ENCODE measurements at places on chromosomes 1 and 21.

- DNase-seq: no peak
These were observed 490.8 kb upstream of the TMPRSS15 start for GRCh38 chr21:18894387-18894786.

GRCh38 chr1:203929741-203930309 is 68.4 kb downstream of the SNRPE start:
- no peak for DNase-seq

DNA sequence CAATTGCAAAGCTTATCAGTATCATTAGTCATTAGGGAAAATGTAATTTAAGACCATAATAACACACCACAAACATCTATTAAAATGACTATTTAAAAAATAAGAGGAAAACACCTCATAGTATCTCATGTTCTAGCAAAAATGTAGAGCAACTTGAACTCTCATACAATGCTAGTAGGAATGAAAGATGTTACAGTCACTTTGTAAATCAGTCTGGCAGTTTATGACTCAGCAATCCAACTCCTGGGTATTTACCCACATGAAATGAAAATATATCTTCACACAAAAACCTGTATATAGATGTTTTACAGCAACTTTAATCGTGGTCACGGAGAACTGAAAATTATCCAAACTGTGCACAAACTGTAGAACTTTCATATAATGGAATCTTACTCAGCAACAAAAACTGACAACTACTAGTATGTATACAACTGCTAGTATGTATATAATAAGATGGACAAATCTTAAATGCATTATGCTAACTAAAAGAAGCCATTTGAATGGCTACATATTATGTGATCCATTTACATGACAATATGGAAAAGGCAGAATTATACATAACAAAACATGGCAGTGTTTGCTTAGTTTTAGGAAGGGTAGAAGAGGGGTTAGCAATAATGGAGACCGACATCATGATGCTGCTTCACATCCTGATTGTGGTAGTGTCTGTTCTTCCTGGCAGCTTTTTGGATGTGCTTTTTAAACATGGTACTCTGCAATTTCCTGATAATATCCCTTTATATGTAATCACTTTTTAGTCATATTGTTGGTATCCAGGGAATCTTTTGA is 267.0 kb downstream of the KCTD3 start:
- DNase-seq: no peak

GRCh38 chr1:30575066-30575465 is 148.3 kb downstream of the MATN1 start:
- no peak for DNase-seq

DNA sequence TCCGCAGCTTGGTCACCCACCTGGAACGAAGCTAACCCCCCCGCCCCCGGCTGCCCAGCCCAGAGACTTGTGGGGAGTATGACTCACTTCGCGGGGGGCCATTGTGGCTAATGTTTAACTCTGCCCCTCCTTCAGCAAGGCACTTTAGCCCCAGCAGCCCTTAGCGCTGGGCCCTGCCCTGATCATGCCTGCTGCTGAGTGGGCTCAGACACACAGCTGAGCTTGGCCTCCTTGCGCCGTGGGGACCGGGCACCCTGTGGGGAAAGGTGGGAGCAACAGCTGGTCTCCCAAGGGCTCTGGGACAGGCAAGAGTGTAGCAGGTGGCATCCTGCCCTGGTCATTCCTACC is 6.3 kb upstream of the LAD1 start:
- no peak for DNase-seq

- DNase-seq: no peak
These were observed 73.7 kb downstream of the DHRS3 start for GRCh38 chr1:12544357-12544756.

GRCh38 chr1:7407544-7407895 is 363.6 kb upstream of the VAMP3 start:
- DNase-seq: no peak

- DNase-seq: no peak
These were observed 137.4 kb downstream of the FGGY start for GRCh38 chr1:59434336-59434735.

DNA sequence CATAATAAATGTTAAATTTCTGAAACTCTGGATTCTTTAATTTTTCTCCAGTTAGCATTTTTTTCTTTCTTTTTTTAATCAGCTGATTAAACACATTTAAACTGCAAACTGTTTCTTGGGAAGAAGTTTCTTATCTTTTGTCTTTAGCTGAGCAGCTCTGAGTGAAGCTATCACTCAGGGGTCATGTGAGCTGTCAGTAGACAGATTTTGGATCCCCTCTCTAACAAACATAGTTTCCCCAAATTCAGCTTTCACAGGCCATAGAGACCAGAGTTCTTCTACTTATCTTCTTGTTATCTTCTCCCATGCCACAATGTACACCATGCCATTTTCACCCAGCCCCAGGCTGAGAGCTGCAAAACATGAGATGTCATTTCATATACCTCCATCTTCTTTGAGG is 148.9 kb downstream of the CDC42BPA start:
- DNase-seq: no peak

DNA sequence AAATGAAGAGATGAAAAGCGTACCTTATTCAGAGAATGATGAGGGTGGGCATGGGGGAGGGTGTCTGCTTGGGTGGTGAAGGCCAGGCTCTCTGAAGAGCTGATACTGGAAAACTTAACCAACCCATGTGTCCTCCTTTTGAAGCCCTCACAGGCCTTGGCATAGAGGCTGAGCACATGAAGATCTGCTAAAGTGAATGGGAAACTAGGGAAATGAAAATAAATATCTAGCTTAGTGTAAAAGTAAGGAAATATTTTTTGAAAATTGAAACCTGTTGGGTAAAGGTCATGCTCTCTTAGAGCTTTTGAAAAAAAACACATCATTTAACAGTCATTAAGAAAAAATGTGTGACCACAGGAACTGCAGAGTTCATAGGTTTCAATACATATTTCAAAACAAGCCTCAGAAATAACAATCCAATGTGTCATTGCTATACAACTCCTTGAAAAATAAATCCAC is 40.5 kb upstream of the RALGPS2 start:
- no peak for DNase-seq

GRCh38 chr1:116375887-116376728 is 3.1 kb downstream of the ATP1A1 start:
- DNase-seq: no peak

DNA sequence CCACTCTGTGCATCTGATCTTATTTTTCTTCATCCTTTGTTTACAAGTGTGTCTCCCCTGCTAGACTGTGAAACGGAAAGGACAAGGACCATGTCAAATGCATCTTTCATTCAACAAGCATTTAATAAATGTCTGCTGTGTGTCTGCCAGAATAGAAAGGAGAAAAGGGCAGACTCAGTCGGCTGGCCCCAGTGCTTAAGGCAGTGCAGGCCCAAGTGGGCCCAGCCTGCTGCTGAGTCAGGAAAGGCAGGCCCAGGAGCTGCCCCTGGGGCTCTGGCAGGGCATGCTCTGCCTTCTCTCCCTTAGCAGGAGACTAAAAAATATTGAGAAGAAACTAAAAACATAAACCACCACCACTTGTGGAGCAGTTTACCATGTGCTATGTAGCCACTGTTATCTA is 38.1 kb downstream of the PLEKHA6 start:
- no peak for DNase-seq

- no peak for DNase-seq
These were observed 61.1 kb downstream of the GADD45A start for GRCh38 chr1:67745875-67746698.

GRCh38 chr1:4430406-4431365 is 223.7 kb upstream of the AJAP1 start:
- DNase-seq: no peak

- DNase-seq: no peak
These were observed 22.6 kb upstream of the PRELP start for GRCh38 chr1:203453016-203453415.

DNA sequence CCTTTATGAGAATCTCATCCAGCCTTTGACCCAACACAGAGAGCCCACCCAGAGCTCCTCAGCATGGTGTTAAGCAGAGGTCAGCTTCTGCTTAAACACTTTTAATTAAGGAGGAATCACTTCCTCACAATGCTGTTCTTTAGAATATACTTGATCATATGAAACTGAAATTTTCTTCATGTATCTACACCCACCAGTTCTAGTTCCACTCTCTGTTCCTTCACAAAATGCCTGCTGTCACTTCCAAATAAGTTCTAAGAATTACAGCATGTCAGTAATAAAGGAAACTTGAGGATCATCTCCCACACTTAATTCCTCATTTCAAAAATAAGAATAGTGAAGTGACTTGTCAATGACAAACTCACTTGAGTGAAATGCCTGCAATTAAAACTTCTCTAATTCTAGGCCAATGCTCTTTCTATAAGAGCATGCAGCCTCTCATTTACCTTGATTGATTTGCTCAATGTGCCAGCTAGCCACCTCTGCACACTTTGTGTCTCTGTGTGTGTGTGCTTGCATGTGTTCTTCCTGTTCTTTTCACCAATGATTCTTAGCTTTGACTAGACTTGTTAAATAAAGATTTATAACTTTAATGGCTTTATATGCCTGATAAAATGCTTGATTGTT is 356.3 kb downstream of the PLPP3 start:
- DNase-seq: no peak

All from stimulated activated CD4-positive, alpha-beta T cell treated with anti-CD3 and anti-CD28 coated beads, Interleukin-1b, Interleukin-23, amount 100 ng/mL, for 1 hour (primary cell).